ENCODE measurements at places on chromosomes 5 and 9.

GRCh38 chr5:136014049-136015002, 14.5 kb upstream of the TGFBI start:
- DNase-seq, result no peak

DNA sequence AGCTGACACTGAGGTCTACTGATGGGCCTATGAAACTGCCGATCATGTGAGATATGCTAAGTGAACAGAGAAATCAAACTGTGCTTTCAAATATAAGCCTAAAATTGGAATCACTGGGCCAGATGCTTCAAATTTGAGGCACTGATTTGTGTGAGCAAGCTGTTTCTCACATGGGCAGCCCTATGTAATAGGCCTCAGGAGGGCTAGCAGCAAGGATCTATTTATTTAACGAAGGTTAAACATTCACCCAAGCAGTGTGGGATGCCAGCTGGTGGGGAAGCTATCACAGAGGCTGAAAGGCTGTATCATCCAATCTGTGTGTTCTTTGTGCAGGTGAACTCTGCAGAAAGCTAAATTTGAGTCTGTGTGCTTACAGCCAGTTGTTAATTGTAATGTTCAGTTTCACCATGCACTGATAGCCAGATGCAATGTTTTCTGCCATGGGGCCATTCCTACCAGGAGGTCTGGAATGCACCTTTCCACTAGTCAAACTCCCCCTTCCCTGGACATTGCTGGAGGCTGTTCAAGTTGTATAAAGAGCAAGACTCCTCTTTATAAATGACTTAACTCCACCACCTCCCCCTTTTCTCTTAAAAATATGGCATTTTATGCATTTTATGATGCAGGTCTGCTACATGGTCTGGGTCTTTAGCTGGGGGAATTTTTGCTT, 228.9 kb downstream of the SH3GL2 start:
- DNase-seq, result no peak

DNA sequence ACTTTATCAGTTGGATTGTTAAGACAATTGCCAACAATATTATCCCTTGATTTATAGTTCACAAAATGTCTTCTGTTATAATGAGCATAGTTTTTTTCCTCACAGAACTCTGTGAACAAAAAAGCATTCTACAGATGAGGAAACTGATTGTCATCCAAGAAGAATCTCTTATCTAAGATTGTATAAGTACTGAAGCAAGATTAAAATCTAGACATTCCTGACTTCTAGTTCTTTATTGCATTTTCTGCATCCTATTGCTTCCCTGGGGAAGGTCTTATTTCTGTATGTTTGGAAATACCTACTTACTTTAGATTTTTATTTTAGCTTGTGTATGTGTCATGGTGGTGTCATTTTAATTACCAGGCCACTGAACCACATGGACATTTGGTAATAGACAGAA, 884.9 kb upstream of the WWC1 start:
- DNase-seq, result no peak

- no peak for DNase-seq
Measured at GRCh38 chr5:160349249-160349934, 21.0 kb downstream of the C1QTNF2 start.

- DNase-seq, result no peak
Measured at GRCh38 chr9:83701286-83701685, 6.5 kb downstream of the UBQLN1 start.

- no peak for DNase-seq
Measured at GRCh38 chr9:90432951-90433350, 209.7 kb downstream of the DIRAS2 start.

DNA sequence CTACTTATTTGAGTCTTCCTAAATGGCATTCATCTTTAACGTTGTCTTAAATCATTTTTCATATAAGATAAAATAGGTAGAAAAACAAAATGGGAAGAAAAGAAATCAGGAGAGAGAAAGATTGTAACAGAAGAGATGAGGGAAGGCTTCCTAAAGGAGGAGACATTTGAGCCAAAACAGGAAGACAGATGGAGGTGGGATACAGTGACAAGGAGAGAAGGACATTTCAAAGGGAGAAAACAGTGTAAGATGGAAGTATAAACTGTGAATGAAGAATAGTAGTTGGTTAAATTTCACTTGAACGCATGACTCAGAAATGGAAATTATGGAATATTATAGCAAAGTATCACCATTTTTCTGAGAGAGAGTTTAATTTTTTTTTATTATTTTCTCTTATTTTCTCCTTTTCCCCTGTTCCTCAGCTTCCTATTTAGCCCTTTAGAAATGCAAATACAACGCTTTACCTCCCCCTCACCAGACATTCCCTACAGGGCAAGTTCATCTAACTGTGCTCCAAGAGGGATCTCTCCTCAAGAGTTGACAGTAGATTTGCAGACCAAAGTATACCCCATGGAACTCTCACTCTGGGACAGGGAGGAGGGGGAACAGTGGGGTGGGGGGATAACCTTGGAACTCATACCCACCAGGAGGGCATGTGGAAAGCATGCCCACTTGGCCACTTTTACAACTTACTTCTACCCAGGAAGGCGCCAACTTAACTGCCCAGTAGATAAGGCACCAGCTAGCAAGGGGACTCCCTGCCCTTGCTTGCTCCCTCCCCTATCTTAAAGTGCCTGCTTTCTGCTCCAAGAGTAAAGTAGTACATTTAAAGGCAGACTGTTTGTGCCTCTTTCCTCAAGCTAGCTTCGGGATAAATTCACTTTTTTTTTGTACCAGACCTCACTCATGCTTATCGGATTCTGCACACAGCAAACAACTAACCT, 304.7 kb upstream of the POU5F2 start:
- no peak for DNase-seq

DNA sequence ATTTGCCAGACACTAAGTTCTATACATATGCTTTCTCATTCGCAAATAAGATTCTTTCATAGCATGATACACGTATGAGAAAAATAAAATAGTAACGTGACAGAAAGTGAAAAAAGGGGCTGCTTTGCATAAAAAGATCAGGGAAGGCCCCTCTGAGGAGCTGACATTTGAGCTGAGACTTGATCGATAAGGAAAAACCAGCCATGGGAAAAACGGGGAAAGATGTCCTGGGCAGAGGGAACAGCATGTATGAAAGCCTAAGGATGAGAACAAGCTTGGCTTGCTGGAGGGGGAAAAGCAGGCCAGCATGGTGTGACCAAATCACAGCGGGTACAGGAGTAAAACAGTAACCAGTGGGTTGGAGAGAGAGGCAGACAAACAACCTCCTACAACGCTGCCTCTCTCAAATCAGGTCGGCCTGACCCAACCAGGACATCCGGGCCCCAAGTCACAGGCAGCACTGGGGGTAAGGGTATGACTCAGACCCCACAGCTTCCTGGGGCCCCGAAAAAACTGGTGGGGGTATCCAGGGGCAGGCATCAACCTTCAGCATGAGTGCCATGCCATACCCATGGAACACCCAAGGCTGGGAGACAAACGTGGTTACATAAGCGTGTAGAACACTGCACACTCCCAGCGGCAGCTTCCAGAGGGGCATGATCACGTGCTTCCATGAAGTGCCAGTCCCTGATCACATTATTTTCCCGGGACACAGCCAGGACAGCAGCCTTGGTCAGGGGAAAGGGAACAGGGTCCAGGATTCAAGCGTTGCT, 2.2 kb downstream of the TNIP1 start:
- no peak for DNase-seq

DNA sequence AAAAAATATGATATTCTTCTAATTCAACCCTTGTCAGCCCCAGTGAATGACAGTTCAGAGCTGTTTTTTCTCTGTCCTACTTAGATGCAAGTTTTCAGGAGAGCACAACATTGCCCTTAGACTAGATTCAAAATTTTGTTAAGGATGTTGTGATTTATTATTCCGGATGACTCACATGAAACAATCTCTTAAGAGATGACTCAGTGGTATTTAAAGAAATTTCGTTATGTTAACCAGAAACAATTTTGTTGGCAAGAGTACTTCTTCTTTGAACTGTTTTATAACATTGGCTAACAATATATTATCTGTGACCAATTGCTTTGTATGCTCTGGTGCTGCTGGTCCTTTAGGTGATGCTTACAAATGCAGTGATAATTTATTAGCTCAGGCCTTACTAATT, 132.0 kb downstream of the IZUMO3 start:
- DNase-seq, result no peak

DNA sequence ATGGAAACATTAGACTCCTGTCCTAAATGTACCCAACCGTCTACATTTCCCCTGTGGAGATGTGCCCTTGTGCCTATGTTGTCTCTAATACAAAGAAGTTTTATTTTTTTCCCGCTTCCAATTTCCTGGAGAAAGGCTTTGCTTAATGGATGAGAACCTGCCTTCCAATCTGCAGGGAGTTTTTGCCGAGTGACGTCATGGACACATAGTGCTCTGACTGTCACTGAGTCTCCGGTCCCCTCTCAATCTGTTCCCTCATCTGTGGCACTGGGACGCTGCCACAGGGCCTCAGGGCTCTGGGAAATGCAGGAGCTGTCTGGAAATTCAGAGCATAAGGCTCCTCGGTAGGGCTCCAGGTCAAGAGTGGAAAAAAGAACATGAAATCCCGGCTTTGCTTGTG, 144.8 kb downstream of the PDZD2 start:
- DNase-seq, result no peak

- DNase-seq, result no peak
Measured at GRCh38 chr5:133205649-133206048, 153.8 kb downstream of the HSPA4 start.

DNA sequence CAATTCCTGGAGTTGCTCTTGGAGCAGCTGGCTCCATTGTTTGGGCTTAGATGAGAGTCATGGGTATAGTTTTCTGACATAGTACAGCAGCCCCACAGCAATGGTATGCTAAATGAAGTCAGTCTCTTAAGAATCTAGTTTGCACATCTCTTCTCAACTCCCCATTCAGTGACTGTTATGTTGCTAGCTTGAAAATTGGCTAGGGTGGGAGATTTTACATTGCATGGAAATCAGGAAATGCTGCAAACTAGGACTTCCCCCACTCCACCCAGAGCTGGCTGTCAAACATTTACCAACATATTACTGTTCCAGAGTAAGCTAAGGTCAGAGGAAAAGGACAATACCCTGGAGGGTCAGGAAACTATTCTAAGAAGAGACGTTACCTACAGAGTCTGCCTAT, 17.6 kb upstream of the FCHO2 start:
- DNase-seq, result no peak

Data from iPS DF 6.9 (cell line).